BJ (cell line): ENCODE measurements at places on chromosomes 6 and 20. TPM values are rescaled to one million over a fixed set of nuclear protein-coding genes. Genes with fewer than 3 reads are reported as not detected.

CCM2L gene
- polyA plus RNA-seq = not detected in 2 replicates

RIPPLY2 gene
- polyA plus RNA-seq = not detected in 2 replicates

CALHM4 gene
- not detected in 2 replicates for polyA plus RNA-seq

MTFR2 gene
- 5.5 and 6.1 TPM in 2 replicates for polyA plus RNA-seq

ULBP1 gene
- polyA plus RNA-seq = 2.6 TPM in 2 replicates

CST2 gene
- polyA plus RNA-seq = not detected in 2 replicates

WFDC2 gene
- not detected in 2 replicates for polyA plus RNA-seq

NHSL1 gene
- polyA plus RNA-seq = 3.3 and 3.6 TPM in 2 replicates

STMND1 gene
- polyA plus RNA-seq = 0.05 and 0.16 TPM in 2 replicates

NRSN1 gene
- polyA plus RNA-seq = not detected in 2 replicates

MLN gene
- not detected in 2 replicates for polyA plus RNA-seq

- DNase-seq = no peak
Observed at GRCh38 chr20:19583532-19584175, 174.4 kb upstream of the RIN2 start.

- DNase-seq = no peak
Observed at GRCh38 chr20:36646678-36647077, 682 bp upstream of the SLA2 start.

GRCh38 chr6:7135755-7136154 lies 28.0 kb downstream of the RREB1 start:
- no peak for DNase-seq

GRCh38 chr6:52491203-52492069 lies 71.3 kb downstream of the EFHC1 start:
- DNase-seq = no peak

- no peak for DNase-seq
Observed at GRCh38 chr6:33613146-33613794, 7.9 kb upstream of the ITPR3 start.

DNA sequence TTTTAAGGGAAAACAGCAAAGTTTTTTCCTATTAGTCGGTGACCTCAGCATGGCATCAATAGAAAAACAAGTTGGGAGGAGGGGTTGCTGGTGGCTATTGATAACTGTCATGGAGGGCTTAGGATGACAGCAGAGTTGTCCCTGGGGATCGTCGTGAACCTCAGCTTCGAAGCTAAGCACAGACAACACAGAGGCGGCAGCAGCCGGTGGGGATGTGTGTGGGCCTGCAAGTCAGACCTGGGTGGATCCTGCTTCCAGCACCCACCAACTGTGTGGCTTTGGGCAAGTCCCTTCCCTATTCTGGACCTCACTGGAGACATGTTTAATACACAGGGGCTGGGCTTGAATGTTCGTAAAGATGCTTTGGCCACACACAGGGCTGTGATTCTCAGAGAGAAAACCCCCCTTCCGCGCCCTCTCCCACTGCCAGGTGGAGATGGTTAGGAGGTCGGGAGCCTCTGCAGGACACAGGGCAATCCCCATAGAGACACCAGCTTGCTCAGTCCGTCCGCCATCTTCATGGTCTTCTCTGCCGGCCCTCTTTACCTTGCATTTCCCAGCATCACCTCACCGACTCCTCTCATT lies 83.1 kb upstream of the TOX2 start:
- DNase-seq = no peak

DNA sequence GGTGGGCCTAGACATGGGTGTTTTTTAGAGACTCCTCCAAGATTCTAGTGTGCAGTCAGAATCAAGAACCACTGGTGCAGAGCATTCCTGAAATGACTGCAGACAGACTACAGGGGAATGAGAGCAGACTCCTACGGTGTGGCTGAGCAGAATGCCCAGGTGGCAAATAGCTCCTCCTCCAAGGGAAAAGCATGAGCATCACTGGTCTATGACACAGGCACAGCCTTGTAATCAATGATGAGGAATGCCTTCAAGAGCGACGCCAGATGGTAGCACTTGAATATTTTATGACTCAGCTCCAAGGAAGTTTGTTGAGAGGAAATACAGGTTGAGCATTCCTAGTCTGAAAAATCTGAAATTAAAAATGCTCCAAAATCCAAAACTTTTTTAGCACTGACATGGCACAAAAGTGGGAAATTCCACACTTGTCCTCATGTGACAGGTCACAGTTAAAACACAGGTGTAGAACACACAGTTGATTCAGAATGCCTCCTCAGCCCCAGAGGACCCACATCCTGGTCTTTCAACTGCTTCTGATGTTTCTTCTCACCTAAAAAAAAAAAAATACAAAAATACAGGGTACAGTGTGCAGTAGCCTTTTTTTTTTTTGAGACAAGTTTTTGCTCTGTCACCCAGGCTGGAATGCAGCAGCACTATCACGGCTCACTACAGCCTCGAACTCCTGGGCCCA lies 10.6 kb upstream of the FAM8A1 start:
- peak; percentile 33 for DNase-seq

DNA sequence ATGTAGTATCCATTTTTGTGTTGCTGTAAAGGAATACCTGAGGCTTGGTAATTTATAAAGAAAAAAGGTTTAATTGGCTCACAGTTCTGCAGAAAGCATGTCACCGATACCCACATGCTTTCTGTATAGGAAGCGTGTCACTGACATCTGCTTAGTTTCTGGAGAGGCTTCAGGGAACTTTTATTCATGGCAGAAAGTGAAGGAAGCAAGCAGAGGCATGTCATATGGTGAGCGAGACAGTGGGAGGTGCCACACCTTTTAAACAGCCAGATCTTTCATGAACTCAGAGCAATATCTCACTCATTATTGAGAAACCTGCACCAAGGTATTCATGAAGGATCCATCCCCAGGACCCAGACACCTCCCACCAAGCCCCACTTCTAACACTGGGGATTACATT lies 3.5 kb downstream of the SUMO4 start:
- no peak for DNase-seq

GRCh38 chr6:159654483-159655098 lies 38.5 kb downstream of the SOD2 start:
- DNase-seq = peak; percentile 9

GRCh38 chr6:30741063-30741779 lies 1.3 kb downstream of the FLOT1 start:
- no peak for DNase-seq

- DNase-seq = no peak
Observed at GRCh38 chr6:160044687-160045086, 75.8 kb downstream of the IGF2R start.

- peak; percentile 42 for DNase-seq
Observed at GRCh38 chr20:7673841-7674240, 266.4 kb downstream of the HAO1 start.

DNA sequence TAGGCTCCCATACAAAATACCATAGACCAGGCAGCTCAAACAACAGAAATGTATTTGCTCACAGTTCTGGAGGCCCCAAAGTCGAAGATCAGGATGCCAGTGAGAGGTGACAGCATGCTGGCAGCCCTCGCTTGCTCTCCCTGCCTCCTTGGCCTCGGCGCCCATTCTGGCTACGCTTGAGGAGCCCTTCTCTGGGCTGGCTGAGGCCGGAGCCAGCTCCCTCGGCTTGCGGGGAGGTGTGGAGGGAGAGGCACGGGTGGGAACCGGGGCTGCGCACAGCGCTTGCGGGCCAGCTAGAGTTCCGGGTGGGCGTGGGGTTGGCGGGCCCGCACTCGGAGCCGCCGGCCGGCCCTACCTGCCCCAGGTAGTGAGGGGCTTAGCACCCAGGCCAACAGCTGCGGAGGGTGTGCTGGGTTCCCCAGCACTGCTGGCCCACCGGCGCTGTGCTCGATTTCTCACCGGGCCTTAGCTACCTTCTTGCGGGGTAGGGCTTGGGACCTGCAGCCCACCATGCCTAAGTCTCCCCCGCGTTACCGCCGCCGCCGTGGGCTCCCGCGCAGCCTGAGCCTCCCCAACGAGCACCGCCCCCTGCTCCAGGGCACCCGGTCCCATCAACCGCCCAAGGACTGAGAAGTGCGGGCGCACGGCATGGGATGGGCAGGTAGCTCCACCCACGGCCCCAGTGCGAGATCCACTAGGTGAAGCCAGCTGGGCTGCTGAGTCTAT lies 32.6 kb upstream of the SERPINB9 start:
- DNase-seq = no peak

DNA sequence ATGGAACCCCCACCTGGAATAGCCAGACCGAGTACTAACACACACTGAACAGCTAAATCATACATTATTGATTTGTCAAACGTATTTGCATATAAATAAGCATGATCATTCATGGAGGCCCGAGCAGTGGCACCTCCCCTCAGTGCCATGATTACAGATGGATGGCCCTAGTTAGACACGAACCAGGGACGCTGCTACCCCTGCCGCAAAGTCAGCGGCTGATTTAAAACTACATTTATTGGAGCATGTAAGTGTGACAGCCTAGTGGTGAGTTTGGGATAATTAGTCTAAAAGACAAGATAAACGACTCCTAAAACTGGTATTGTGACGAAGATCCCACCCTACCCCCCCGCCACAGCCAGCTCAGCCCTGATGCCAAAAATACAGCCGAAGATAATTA lies 159.1 kb upstream of the MAFB start:
- DNase-seq = no peak

GRCh38 chr20:36562724-36563123 lies 10.7 kb upstream of the TGIF2 start:
- DNase-seq = no peak

- no peak for DNase-seq
Observed at GRCh38 chr20:10854976-10855375, 181.2 kb upstream of the JAG1 start.
